ENCODE measurements at places on chromosomes 2 and 18.
A peak's percentile ranks its signal among the peaks of the same experiment; 100 is the strongest.

DNA sequence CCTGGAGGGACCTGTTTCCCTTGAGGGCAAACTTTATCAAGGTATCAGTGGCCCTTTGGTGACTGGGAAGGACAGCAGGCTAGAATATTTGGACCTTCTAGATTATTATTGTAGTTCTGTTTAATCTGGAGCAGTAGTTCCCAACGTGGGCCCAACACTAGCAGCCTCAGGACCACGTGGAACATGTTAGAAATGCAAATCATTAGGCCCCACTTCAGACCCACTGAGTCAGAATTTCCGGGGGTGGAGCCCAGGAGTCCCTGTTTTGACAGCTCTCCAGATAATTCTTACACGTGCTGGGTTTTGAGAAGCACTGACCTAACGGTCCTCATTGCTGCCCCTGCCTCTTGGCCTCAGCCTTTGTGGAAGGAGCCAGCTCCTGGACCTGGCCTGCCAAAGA, 25.5 kb upstream of the DYNC2LI1 start:
- DNase-seq: no peak

- DNase-seq: no peak
These were observed 228.1 kb upstream of the PXDN start for GRCh38 chr2:1972422-1972821.

GRCh38 chr2:107663632-107664031, 163.1 kb upstream of the RGPD4 start:
- DNase-seq: no peak

DNA sequence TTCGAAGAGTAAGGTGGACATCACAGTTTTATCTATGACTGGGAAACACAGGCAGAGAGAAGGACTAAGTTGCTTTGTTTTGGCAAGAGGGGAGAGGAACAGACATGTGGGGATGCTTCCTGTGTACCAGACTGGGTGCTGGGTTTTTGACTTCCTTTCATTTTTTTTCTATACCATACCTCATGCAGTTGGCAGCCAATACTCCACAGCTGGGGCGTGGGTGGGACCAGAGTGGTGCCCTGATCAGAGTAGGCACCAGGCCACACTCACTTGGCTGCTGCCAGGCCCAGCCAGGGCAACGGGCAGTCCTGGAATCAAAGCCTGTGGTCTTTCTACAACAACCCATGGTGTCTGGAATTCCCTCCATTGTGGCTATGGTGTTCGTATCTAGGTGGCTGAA, 45.2 kb downstream of the SH3RF3 start:
- no peak for DNase-seq

DNA sequence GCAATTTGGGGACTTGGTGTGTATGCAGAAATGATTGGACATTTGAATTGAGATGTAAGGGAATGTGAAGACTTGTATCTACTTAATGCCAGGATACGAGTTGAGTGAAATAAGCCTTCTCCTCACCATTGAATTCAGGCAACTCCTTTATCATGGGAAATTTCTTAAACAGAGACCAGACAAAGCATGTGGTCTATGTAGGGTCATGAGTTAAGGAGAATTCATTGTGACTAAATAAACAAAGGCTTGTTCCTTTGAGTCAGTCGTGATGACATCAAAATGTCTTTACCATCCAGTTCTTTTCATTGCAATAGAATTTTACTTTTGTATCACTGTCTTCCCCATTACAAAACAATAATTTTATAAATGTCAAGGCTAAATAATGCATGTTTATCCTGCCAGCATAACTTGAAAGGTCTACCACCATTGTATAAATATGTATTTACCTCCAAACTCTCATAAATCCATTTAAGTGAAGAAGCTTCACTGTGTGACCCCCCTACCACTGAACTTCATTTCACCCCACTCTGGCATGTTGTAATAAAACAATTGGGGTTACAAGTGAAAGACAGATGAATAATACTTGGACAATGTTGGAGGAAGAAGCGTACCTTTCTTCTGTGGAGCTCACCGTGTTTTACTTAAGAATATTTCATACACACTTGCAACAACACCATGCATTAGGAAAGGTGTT, 149.4 kb downstream of the EPHA4 start:
- DNase-seq: no peak

DNA sequence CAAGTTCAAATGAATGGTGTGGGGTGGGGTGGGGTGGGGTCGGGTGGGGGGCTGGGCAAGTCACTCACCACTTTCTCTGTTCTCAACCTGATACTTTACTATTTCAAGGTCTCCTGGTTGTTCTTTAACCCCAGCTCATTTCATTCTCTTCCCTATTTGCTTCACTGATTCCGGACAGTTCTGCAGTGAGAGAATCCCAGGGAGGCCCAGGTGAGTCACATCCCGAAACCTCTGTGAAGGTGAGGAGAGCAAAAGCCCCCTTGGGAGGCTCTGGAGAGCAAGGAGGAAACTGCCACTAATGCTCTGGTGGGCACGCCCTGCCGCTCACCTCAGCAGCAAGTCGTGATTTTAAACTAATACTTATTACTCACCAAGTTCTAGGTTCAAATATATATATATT, 8.9 kb downstream of the EDAR start:
- DNase-seq: no peak

GRCh38 chr2:43018179-43019024, 208.0 kb downstream of the ZFP36L2 start:
- DNase-seq: no peak

DNA sequence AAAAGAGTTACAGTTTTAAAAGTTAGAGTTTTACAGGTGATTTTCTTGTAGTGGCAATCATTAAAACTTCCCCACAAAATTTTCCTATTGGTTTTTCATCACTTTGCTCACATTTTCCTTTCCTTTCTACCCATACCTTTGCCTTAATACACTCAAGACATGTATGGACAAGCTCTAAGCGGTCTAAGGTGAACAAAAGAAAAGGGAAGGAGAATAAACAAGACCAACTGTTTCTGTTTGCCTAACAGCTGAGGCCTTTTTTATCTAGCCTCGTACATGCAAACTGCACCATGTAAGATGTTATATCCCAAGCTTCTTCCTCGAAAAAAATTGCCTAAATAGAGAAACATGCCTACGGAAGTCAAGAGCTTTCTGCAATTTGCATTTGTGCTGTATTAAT, 33.9 kb upstream of the TBC1D8 start:
- no peak for DNase-seq

GRCh38 chr2:216299588-216299987, 72.7 kb downstream of the MARCHF4 start:
- no peak for DNase-seq

DNA sequence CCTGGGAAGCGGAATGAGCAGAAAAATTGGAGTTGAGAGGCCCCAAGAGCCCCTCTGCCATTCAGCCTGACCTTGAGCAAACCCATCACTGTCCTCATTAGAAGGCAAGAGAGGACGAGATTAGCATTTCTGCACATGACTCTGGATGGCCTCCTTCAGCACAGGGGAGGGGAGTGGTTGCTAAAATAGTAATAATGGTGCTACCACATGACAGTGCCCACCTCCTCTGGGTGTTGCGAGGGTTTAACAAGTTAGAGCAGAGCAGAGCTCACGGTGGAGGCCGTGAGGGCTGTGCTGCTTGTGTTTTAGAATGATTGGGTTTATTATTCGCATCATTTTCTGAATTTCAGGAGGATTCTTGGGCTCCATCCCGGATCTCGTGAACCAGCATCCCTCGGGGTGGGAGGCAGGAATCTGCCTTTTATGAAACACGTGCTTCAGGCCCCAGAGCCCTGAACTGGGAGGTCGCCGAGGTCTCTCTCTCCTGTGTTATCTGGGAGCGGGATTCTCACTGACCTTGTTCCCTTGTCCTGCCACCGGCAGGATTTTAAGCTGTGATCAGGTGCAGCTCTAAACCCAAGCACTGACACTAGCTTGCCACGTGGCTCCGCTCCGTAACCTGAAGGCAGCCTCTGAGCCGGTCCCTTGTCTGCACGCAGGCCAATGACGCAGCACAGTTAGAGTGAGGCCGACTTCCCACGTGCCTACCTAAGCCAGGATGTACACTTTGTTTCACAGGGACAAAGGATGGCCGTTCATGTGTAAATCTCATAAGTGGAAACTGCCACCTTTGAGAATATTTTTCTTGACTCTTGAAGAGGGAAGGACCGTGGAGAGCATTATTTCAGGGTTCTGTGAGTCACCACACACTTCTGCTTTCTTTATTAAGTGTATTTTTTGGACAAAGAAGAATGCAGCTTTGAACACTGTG, 142.3 kb downstream of the ACOXL start:
- DNase-seq: no peak

DNA sequence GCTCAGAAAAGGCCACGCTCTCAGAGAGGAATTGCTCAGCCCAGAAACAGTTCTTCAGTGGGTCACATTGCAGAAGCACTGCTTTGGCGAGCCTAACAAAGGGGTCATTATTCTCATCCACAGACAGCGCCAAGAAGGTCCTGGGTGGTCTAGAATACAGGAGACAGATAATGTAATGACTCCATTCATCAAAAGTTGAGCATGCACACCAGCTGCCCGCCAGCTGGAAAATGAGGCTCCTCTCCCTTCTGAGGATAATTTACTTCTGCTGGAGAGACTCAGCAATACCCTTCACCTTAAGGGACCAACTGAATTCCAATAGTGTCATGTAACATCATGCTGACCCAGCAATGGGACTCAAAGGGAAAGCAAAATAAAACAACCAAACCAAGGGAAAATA, 79.9 kb downstream of the TRIB2 start:
- DNase-seq: no peak

DNA sequence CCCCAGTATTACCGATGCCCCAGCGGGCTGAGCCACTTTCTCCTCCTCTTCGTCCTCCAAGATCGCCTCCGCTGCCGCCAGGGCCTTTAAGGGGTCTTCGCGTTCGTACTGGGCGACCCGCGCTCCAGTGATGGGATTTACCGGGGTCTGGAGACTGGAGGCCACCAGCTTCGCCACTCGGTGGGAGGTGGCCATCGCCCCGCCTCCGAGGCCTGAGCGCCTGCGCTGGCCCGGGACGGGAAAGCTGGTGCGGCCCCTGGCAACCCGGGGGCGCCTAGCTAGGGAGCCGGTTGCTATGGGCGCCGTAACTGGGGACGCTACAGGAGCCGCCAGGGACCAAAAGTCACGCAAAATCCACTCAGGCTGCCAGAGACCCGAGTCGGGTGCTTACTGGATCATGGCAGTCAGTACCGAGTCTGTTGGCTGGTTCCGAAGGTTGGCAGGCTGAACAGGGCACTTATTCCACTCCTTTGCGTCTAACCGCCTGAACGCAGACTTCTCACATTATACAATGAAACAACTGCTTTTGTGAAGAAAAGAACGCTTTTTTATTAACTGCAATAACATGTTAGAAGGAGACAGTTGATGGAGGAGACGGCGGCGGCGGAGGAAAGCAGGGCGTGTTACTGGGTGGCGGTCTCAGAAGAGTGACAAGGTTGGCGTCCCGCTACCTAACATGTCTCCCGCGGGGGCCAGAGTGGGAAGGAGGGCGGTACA, at the start of gene FAM161A:
Gene FAM161A, minus strand, starts transcription at position 214 of the 717 bp plus-strand sequence. Its CDS starts 19 bp downstream, at position 195.
- peak; percentile 80 for DNase-seq

- DNase-seq: no peak
These were observed 807.1 kb downstream of the RNF144A start for GRCh38 chr2:7724336-7724735.

- no peak for DNase-seq
These were observed 141.6 kb downstream of the SLC8A1 start for GRCh38 chr2:40310303-40310702.

DNA sequence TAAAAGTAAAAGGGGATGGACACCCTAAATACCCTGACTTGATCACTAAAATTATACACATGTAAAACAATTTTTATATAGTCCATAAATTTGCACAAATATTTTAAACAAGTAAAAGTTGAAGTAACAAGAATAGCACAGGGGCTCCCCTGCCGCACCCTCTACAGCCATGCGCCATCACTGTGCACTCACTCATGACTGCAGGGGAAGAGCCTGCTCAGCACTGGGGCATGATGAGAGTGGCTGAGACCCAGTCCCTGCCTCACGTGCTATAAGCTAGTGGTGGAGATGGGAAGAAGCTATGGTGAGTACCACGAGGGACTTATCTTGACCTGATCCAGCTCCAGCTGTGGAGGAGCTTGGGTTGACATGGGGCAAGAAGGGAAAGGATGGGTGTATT, 46.9 kb upstream of the MYO1B start:
- DNase-seq: no peak

- DNase-seq: no peak
These were observed 78.7 kb upstream of the RGPD5 start for GRCh38 chr2:109715313-109715805.

- no peak for DNase-seq
These were observed 191.4 kb downstream of the MBD2 start for GRCh38 chr18:54033052-54033451.

- no peak for DNase-seq
These were observed 4.6 kb downstream of the C2orf81 start for GRCh38 chr2:74416778-74417177.

GRCh38 chr2:66322506-66323260, 112.2 kb upstream of the MEIS1 start:
- no peak for DNase-seq

DNA sequence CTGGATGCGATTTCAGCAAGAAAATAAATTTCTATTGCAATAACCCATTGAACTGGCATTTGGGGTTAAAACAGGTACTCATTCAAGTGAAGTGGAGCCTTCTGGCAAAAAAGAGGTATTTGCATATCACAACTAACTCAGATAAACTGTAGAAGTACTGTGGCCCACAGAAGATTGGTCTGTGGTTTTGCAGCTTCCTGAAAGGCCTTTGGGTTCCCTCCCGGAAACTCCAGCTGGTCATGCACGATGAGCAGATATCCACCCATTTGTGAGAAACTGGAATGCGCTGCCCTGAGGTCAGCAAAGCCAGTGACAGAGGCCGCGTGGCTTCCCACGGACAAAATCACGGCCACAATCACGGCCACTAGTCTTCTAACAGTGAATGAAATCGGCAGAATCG, 106.3 kb downstream of the EPHA4 start:
- no peak for DNase-seq

GRCh38 chr2:45379399-45380087, 231.5 kb downstream of the SRBD1 start:
- no peak for DNase-seq

GRCh38 chr18:51884039-51884438, 456.0 kb upstream of the DCC start:
- DNase-seq: no peak

GRCh38 chr2:179106676-179107428, 56.9 kb upstream of the CCDC141 start:
- no peak for DNase-seq

DNA sequence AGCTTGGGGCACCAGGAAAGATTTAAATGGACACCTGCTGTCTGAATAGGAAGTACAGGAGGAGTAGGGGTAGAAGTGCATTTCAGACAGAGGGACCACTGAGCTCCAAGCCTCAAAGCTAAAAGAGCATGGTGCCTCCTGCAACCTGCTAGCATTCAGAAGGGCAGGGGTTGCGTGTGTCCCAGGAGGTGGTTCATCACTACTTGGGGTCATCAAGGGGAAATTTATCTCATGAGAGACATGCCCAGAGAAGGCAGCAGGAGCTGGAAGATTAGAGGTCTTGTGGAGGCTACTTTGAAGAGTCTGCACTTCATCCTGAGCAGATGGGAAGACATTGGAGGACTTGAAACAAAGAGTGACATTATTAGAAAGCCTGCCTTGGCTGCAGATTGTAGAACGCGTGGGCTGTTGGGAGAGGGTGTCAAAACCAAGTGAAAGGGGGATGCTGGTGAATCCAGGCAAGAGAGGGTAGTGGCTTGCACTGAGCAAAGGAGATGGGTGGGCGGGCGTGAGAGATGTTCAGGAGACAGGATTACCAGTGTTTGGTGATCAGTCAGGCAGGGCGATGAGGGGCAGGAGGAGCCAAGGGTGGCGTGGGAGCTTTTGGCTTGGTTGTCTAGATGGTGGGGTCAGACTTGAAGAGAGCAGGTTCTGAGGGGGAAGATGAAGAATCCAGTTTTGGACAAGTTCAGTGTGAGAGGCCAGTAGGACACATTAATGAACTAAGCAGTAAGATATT, 154.0 kb downstream of the DYSF start:
- DNase-seq: no peak
